ENCODE measurements at places on chromosomes 3 and 15.

DNA sequence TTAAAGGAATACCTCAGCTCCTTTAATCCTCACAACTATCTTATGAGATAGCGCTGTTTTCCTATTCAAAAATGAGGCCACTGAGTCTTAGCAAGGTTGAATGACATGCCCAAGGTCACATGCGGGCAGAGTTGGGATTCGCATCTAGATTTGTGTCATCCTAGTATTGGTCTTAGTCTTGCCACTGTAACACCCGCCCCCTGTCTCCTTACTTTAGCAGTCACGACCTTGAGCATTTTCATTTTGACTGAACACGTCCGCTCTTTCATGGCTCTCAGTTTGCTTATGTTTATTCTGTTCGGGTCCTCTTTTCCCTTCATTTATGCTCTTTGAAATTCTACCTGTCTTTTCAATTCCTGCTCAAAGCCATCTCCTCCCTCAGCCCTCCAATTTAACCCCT is 112.5 kb upstream of the CADPS start:
- no peak for DNase-seq

DNA sequence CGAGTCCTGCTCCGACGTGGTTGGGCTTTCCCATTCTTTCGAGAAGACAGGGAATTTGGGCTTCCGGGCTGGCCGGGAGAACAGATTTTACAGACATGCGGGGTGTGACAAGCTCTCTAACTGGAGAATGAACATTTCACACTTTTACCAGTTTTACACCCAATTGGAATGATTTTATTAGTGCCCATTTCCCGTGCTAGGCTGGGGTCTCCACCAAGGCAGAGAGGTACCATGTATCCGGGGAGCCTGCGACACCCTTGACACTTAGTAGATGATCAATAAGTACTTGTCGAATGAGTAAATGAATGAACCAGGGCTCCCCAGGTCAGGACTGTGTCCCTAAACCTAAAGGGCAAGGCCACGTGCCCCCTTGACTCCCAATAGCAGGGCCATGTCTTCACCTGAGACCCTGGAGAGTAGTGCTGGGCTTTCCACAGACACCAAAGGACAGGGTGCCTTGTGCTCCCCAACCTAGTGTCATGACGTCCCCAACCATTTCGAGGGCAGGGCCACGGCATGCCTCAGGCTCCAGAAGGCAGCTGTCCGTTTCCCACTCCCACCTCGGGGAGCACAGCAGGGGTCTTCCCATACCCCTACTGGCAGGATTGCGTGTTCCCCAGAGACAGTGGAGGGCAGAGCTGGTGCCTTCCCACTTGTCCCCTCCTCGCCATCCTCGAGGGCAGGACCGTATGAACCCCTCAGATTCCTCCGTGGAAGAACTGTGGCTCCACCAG is 679 bp upstream of the MYD88 start:
- no peak for DNase-seq

- DNase-seq: no peak
Measured at GRCh38 chr3:13501521-13501920, 21.4 kb downstream of the HDAC11 start.

DNA sequence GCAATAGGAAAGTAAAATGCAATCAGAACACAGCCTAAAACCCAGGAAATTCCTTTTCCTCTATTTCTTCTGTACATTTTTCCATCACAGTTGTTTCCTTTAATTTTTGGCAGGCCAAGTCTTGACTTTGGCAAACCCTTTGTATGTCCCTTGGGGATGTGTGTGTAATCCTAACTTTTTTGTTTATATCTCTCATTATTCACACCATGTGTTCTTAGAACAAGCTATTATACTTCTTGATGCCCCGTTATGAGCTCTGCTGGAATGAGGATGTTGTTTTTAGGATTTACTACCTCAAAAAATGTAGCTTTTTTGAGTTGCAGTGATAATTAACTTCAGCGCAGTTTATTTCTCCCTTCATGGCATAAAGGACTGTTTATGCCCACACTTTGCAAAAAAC is 123.4 kb downstream of the ABI3BP start:
- DNase-seq: no peak

DNA sequence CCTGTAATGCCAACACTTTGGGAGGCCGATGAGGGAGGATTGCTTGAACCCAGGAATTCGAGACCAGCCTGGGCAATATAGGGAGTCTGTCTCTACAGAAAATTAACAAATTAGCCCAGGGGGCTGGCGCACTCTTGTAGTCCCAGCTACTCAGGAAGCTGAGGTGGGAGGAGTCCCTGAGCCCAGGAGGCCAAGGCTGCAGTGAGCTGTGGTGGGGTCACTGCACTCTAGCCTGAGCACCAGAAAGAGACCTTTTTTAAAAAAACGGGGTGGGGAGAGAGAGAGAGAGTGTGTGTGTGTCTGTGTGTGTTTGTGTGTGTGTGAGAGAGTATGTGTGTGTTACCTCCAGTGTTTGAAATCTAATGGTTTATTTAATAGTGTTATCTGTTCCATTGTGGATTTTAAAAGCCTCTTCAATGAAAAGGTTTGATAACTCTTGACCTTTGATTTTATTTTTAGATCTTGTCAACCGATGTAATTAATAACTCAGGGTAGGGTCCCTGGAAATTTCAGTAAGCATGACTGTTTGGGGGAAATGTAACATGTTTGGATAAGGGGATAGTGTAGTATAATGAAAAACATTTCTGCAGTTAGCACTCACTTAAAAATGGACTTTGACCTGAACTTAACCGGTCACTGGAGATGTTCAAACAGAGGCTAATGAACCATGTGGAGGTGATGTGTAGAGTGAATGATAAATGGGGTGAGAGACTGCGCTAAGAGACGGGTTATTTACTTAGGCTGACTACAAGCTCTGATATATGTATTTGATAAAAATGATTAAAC is 29.7 kb downstream of the LRCH3 start:
- no peak for DNase-seq

DNA sequence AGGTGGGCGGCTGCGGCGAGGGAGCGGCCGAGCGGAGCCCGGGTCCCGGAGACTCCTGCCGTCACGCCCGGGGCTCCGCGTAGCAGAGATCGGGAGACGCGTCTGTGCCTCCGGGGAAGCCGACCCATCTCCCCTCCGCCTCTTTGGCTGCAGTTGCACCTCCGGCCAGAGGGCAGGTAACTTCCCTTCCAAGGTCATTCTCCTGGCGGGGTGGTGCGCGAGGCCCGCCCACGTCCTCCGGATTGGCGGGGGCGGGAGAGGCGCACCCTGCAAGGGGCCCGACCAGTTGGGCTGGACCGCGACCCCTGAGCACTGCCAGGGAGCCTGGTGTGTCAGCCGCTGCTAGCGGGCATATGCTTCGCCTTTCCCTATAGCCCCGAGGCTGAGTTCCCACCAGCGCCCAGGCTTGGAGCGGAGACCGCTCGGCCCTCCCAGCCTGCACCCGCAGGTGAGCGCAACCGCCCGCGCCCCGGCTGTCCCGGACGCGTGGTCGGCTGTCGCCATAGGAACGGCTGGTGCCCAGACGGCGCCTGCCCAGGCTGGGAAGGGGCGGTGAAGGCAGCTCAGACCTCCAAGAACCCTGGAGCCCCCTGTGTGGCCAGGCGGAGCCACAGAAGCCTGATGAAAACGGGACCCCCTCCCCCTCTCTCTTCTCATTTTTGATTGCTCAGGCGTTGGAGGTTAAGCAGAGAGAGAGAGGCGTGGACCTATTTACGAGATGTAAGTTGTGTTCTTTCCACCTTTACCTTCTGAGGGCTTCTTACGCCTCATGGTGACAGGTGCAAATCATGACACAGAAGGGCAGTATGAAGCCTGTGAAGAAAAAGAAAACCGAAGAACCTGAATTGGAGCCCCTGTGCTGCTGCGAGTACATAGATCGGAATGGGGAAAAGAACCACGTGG is 453 bp downstream of the ZDHHC23 start:
- DNase-seq: no peak

DNA sequence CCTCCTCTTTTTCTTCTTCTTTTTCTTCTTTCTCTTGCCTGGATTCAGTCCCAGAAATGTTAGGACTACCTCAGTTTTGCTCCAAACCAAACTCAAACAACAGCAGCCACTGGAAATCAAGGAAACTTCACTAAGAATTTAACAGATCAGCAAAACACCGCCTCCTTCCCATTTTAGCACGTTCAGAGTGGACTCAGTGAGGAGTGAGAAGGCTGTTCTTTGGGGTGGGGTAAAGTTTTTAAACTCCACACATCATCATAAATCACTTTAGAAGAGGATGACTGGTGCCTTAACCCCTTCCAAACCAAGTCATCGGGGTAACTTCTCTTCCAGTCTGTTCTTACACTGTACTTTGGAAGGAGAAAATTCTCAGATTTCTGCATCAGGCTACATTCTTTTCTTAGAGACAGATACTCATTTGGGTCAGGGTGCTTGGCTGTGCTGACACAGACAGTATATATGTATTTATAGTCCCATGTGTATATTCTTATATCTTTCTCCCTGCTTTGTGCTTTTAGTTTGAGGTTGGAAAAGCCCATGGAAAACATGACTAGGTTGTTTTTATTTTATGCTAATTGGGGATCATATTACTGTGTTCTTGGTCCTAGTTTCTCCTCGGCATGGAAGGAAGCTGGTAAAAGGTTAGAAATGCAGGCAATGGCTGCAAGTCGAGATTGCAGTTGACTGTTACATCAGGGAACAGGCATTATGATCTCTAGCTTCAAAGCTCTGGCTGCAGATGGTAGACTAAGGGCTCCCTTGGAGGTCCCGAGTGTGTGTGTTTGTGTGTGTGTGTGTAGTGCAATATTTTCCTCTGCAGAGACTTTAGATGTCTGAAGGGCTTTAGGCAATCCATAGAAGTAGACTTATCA is at the start of gene CCDC80:
CCDC80 (minus strand) TSS at position 214 of the 872 bp plus-strand sequence. CDS start 1,238 bp downstream, outside the sequence.
- peak; percentile 94 for DNase-seq

DNA sequence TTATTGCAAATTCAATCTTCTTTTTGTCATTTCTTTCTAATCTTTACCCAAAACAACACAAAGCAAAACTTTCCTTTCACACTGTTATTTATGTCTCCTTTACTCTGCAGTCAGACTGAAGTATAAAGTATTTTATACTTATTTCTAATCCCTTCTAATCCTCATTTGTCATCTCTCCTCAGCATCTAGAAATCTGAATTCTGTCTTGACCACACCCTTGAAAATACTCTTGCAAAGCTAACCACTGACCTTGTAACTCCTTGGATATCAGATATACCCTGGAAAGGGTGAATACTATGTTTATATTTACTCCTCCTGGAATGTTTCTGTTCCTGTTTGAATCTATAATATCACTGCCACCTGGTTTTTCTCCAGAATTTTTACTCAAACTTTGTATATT is 481.1 kb downstream of the ZNF385D start:
- no peak for DNase-seq

GRCh38 chr15:63463036-63463435 is 41.4 kb upstream of the USP3 start:
- no peak for DNase-seq

DNA sequence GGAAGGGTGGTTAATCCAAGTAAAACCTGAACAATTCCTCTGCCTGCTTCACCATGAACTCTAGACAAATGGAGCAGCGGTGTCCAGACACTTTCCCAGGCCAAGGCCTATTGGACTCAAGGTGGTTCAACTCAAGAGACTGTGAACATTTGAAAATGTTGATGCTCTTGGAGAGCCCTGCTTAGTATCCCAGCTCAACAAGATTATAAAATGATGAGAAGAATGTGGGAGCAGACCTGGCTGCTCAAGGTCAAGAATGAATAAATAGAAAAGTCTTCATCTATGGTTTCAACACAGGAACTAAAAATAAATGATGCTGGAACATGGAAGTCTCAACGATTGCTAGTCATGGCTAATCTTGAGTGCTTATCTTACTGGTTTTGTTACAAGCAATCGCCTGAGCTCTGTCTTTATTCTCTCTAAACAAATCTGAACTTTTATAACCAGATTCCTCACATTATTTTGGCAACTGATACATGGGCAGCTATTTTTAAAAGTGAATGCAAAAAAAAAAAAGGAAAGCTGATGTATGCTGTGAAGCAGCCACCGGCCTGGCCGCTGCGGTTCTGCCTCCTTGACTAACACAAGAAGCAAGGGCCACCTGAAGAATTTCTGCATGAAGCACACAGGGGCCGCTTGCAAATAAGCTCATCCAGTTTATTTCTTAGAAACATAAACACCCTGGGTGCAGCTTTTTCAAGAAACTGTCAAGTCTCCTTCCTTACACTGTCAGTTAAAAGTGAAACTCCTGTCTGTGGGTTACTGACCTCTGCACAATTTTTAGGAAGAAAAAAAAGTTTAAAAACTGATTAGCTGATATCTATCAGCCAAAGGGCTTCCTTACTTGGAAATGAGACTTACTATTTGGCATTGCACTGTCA is 120.1 kb upstream of the ARHGEF3 start:
- DNase-seq: no peak

DNA sequence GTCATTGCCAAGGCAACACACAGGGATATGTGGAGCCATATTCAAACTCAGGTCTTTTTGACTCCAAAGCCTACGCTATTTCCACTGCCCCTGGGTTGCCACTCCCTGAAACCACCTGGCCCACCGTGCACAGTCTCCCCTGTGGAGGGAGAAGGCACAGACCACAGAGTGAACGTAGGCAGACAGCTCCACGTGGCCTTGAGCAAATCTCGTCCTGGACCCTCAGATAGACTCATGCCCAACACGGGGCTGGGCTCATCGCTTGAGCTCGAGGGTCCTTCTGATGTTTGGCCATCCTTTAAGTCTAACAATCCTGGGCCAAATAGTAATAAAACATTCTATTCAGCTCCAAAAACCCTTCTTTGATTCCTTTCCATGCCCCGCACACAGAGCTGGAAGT is 72.0 kb downstream of the CPN2 start:
- no peak for DNase-seq

All from EL (cell line).